ENCODE measurements at places on chromosomes 6 and 20. TPM values are rescaled to one million over a fixed set of nuclear protein-coding genes. Genes with fewer than 3 reads are reported as not detected.
A peak's percentile ranks its signal among the peaks of the same experiment; 100 is the strongest.

GRCh38 chr6:167245591-167245990, 45.5 kb upstream of the UNC93A start:
- H3K36me3 ChIP-seq: no peaks in the 10 kb centered on the region
- no peak overlapping the region for H3K27ac ChIP-seq
- H3K4me3 ChIP-seq: no peak overlapping the region
- peaks cover 12% of the 10 kb centered on the region for H3K27me3 ChIP-seq
- H3K4me1 ChIP-seq: no peaks in the 10 kb centered on the region
- no peak for DNase-seq

GRCh38 chr6:48996461-48997119, 466.5 kb downstream of the MMUT start:
- H3K36me3 ChIP-seq: no peaks in the 10 kb centered on the region
- H3K27ac ChIP-seq: no peak overlapping the region
- no peaks in the 10 kb centered on the region for H3K4me1 ChIP-seq
- DNase-seq: no peak

- no peak overlapping the region for H3K27ac ChIP-seq
- peak; percentile 65 for DNase-seq
- peaks cover 24% of the 10 kb centered on the region for H3K4me1 ChIP-seq
- peaks cover 11% of the 10 kb centered on the region for H3K36me3 ChIP-seq
- no peak overlapping the region for H3K4me3 ChIP-seq
Observed at GRCh38 chr20:46349035-46349741, 40.9 kb upstream of the CDH22 start.

GRCh38 chr6:170436209-170436809, 116.8 kb downstream of the PSMB1 start:
- H3K4me3 ChIP-seq: no peak overlapping the region
- H3K27me3 ChIP-seq: peaks cover 15% of the 10 kb centered on the region
- no peak for DNase-seq
- no peak overlapping the region for H3K27ac ChIP-seq
- no peaks in the 10 kb centered on the region for H3K36me3 ChIP-seq
- peaks cover 6% of the 10 kb centered on the region for H3K4me1 ChIP-seq

GRCh38 chr20:19419396-19419795, 207.0 kb downstream of the SLC24A3 start:
- H3K27ac ChIP-seq: no peak overlapping the region
- DNase-seq: no peak
- no peaks in the 10 kb centered on the region for H3K36me3 ChIP-seq
- peaks cover 11% of the 10 kb centered on the region for H3K4me1 ChIP-seq
- H3K4me3 ChIP-seq: no peak overlapping the region

DNA sequence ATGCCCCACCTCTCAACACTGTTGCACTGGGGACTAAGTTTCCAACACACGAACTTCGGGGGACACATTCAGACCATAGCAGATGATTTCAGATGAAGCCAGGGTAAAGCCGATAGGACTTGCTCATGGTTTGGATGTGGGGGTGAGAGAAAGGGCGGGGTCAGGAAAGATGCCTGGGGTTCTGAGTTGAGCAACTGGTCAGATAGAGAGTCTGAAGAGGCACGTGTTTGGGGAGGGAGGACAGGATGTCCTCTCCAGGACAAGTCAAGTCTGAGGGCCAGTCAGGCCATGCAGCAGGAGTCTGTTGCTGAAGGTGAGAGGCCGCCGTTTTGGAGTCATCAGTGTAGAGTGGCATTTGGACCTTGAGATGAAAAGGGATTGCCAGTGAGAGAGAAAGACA, 197.9 kb upstream of the SNX9 start:
- H3K27me3 ChIP-seq: no peaks in the 10 kb centered on the region
- no peak overlapping the region for H3K4me3 ChIP-seq
- peaks cover 8% of the 10 kb centered on the region for H3K4me1 ChIP-seq
- no peak for DNase-seq
- H3K27ac ChIP-seq: no peak overlapping the region
- peaks cover 2% of the 10 kb centered on the region for H3K36me3 ChIP-seq

HLA-DOB gene
- total RNA-seq: 15.6 TPM
